ENCODE measurements at places on chromosomes 6 and 20. TPM values are rescaled to one million over a fixed set of nuclear protein-coding genes. Genes with fewer than 3 reads are reported as not detected.

GRCh38 chr20:62288535-62289105, 14.2 kb upstream of the ADRM1 start:
- DNase-seq = no peak
- H3K4me3 ChIP-seq = no peak overlapping the region
- H3K36me3 ChIP-seq = peaks cover 63% of the 10 kb centered on the region

TUBB1 gene
- 0.13 TPM for total RNA-seq

- H3K4me1 ChIP-seq = no peaks in the 10 kb centered on the region
- H3K27ac ChIP-seq = no peak overlapping the region
- no peaks in the 10 kb centered on the region for H3K36me3 ChIP-seq
- H3K27me3 ChIP-seq = peaks cover 8% of the 10 kb centered on the region
- H3K4me3 ChIP-seq = no peak overlapping the region
Measured at GRCh38 chr20:20211274-20211987, 156.5 kb upstream of the INSM1 start.

DNA sequence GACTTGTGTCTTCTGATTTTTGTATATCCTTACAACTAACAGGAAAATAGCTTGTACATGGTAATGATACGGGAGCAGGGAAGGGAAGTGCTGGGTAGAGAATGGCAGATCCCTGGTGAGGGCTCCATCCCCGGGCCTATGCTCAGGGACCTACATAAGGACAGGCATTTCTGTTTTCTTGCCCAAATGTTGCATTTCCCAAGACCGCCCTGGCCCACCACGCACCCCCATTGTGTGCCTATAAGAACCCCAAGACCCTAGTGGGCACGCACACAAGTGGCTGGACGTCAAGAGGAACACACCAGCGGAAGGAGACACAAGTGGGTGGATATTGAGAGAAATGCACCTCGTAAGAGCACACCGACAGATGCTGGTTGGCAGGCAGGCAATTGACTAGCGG, 616.3 kb upstream of the MAN1A1 start:
- H3K4me3 ChIP-seq = no peak overlapping the region
- no peak overlapping the region for H3K27ac ChIP-seq
- no peak for DNase-seq
- H3K36me3 ChIP-seq = no peaks in the 10 kb centered on the region
- H3K4me1 ChIP-seq = no peaks in the 10 kb centered on the region

All from adrenal gland (tissue), 19 donors.